H1 (cell line): ENCODE measurements at places on chromosomes 3 and 15.

- no peak overlapping the region for H3K27ac ChIP-seq
- no peak overlapping the region for H3K4me3 ChIP-seq
- H3K36me3 ChIP-seq, result no peaks in the 10 kb centered on the region
- DNase-seq, result no peak
Observed at GRCh38 chr3:152505926-152506325, 237.2 kb downstream of the MBNL1 start.

DNA sequence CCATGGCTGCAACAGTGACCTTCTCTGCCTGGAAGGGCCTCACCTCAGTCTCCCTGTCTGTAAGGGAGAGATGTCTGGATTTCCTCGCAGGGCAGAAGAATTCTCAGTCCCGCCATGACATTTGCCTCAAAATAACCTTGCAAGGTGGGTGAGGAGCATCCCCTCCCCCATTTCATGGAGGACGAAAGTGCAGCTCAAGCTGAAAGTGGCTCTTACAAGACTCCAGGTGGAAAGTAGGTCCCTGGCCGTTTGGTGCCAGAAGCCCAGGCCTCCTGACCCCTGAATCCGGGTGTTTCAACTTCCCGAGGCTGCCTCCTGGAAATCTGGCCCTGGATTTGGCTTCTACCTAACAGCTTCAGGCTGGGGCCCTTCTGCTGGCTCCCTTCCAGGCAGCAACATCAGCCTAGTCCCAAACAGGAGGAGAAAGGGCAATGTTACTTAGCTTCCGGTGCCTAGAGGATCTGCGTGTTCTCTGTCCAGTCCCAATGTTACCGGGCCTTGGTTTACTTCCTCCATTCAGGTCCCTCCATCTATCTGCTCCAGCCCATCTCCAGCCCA, 769 bp upstream of the CSPG4 start:
- H3K4me1 ChIP-seq, result peaks cover 11% of the 10 kb centered on the region
- H3K4me3 ChIP-seq, result no peak overlapping the region; the same call in 1 of the 2 replicates
- no peak for DNase-seq
- H3K27me3 ChIP-seq, result peaks cover 1% of the 10 kb centered on the region; the same call in 1 of the 2 replicates
- no peak overlapping the region for H3K27ac ChIP-seq

DNA sequence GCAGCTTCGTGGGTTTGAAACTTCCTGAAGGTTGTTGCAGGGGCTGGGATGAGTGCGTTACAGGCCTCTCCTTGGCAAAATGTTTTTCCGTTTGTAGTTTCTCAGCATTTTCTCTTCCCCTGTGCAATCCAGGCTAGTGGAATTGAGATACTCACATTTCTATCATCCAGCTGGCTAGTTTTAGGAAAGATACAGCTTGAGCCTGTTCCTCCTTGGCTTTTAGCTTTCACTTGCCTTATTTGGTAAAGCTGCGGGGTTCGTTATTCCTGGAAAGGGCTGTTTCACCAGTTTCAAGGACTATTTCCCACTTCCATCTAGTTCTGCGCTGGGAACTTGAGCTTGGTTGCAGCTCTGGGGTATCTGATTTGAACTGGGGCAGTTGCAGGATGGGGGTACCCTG, 90.3 kb downstream of the ITPR1 start:
- no peaks in the 10 kb centered on the region for H3K27me3 ChIP-seq
- DNase-seq, result no peak
- no peaks in the 10 kb centered on the region; the same call in none of the 2 replicates for H3K4me1 ChIP-seq
- no peak overlapping the region for H3K4me3 ChIP-seq
- H3K27ac ChIP-seq, result no peak overlapping the region
- no peaks in the 10 kb centered on the region for H3K36me3 ChIP-seq

DNA sequence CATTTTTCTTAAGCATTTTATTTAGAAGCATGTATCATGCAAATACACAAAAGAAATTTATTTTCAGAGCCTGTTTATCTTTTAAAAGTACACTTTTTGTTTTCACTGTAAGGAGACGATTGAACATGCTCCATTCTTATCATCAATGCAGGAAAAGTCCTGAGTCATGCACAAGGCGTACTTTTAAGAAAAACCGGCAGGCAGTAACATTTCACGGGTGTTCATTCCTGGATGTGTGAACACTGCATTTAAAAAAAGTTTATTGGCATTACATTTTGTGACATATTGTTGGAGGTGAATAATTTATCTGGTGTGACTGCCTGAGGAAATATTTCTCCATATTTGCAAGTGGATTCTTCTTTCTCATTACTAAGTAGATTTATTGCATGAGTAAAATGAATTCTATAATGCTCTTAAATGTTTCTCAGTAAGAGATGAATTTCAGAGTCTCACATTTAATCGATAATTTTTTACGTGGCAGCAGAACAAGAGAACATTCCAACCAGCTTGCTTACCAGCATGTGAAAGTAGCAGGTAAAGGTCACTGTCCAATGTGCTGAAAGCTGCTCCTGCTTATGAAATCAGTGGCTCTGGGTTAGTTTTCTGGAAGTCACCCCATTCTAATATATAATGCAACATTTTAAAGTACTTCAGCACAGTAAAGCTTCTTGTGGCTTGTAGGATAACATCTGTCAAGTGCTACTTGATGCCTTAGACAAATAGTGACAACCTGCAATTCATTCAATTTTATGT, 87.0 kb downstream of the SV2B start:
- DNase-seq, result no peak
- H3K4me1 ChIP-seq, result no peaks in the 10 kb centered on the region
- H3K27ac ChIP-seq, result no peak overlapping the region
- no peaks in the 10 kb centered on the region for H3K27me3 ChIP-seq
- H3K36me3 ChIP-seq, result no peaks in the 10 kb centered on the region

- no peaks in the 10 kb centered on the region; the same call in 1 of the 2 replicates for H3K36me3 ChIP-seq
- no peaks in the 10 kb centered on the region for H3K4me1 ChIP-seq
- H3K4me3 ChIP-seq, result no peak overlapping the region
- H3K27ac ChIP-seq, result no peak overlapping the region
Observed at GRCh38 chr3:28287046-28287445, 45.6 kb downstream of the CMC1 start.

- no peaks in the 10 kb centered on the region for H3K4me1 ChIP-seq
- no peaks in the 10 kb centered on the region for H3K36me3 ChIP-seq
- H3K27ac ChIP-seq, result no peak overlapping the region
- no peak for DNase-seq
- H3K4me3 ChIP-seq, result no peak overlapping the region
Observed at GRCh38 chr3:169754711-169755110, 10.1 kb downstream of the TERC start.

DNA sequence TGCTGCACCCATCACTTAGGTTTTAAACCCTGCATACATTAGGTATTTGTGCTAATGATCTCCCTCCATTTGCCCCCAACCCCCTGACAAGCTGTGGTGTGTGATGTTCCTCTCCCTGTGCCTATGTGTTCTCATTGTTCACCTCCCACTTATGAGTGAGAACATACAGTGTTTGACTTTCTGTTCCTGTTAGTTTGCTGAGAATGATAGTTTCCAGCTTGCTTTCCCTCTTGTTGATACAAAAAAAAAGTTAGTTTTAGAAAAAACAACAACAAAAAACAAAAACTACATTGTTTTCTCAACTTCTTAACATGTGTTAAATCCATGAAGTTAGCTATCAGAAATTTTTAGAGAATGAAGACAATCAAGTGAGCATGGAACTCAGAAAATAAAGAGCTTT, 953.0 kb downstream of the VGLL3 start:
- no peaks in the 10 kb centered on the region for H3K27me3 ChIP-seq
- DNase-seq, result no peak
- H3K4me1 ChIP-seq, result no peaks in the 10 kb centered on the region
- no peaks in the 10 kb centered on the region for H3K36me3 ChIP-seq
- H3K27ac ChIP-seq, result no peak overlapping the region

GRCh38 chr3:111548092-111548491, 6.1 kb downstream of the CD96 start:
- H3K27me3 ChIP-seq, result no peaks in the 10 kb centered on the region
- H3K27ac ChIP-seq, result no peak overlapping the region
- H3K36me3 ChIP-seq, result no peaks in the 10 kb centered on the region
- H3K4me3 ChIP-seq, result no peak overlapping the region
- no peak for DNase-seq

- H3K27ac ChIP-seq, result no peak overlapping the region
- no peaks in the 10 kb centered on the region for H3K4me1 ChIP-seq
- no peaks in the 10 kb centered on the region for H3K27me3 ChIP-seq
- no peak overlapping the region for H3K4me3 ChIP-seq
- no peak for DNase-seq
Observed at GRCh38 chr15:85960381-85960780, 119.3 kb upstream of the AGBL1 start.

GRCh38 chr15:71662306-71662705, 148.0 kb upstream of the NR2E3 start:
- no peak overlapping the region for H3K27ac ChIP-seq
- no peaks in the 10 kb centered on the region for H3K27me3 ChIP-seq
- H3K36me3 ChIP-seq, result no peaks in the 10 kb centered on the region
- no peak overlapping the region for H3K4me3 ChIP-seq
- H3K4me1 ChIP-seq, result no peaks in the 10 kb centered on the region; the same call in 1 of the 2 replicates

GRCh38 chr15:100030586-100031229, 297.5 kb upstream of the LYSMD4 start:
- H3K4me3 ChIP-seq, result no peak overlapping the region
- H3K27ac ChIP-seq, result no peak overlapping the region
- no peaks in the 10 kb centered on the region for H3K4me1 ChIP-seq
- no peaks in the 10 kb centered on the region for H3K27me3 ChIP-seq
- no peak for DNase-seq
- H3K36me3 ChIP-seq, result no peaks in the 10 kb centered on the region
